T-helper 2 cell (primary cell): ENCODE measurements at places on chromosomes 7 and 10.

DNA sequence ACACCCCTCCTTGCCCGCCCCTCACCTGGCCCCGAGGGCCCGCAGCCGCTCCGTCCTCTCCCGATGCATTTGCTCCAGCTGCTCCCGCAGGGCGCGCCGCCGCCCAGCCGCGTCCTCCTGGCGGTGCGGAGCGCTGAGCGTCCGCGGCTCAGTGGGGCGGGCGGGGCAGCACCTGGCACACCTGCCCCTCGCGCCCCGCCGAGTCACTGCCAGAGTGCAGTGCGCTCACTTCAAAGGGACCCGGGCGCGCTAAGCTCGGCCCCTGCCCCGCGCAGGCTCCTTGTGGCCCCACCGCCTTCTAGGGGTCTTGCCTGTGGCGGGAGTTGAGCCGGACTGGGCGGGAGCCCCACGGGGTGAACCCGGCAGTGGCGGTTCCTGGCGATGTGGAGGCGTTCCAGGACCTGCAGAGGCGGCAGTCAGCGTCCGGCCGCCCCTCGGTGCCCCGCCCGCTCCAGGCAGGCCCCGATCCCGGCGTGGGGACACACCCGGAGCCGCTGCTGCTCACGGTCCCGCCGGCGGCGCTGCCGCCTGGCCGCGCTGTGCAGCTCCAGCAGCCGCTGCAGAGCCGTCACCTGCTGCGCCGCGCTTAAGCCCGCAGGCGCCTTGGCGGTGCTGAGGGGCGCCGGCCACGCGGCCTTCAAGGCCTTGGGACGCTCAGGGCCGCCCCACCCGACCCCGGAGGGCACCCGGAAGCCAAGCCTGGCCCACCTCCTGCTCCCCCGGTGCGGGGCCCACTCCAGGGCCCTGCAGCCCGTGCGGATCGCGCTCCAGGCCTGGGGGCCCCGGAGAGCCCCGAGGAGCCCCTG is 6.7 kb downstream of the ATP6V1F start:
- no peak for DNase-seq

- DNase-seq, result no peak
Observed at GRCh38 chr10:96439725-96440124, 74.0 kb downstream of the TLL2 start.

- no peak for DNase-seq
Observed at GRCh38 chr7:86469680-86470295, 173.9 kb upstream of the GRM3 start.

DNA sequence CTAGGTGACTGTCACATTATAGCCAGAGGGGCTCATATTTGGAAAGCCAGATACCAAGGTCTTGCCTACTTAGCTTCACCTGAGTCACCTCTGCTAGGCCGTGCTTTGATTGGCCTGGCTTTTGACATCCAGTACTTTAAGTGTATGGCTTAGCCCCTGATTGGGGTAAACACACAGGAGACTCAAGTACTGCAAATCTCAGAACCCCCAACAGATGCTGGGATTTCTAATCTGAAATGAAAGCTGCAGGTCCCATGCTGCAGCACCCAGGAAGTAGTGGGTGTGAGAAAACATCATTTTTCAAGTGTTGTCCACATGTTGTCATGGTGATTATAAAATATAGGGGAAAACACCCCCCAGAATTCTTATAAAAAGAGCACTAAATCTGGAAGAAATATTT is 76.2 kb downstream of the WIPF3 start:
- DNase-seq, result no peak

- DNase-seq, result no peak
Observed at GRCh38 chr7:45187946-45188411, 30.4 kb downstream of the RAMP3 start.

- DNase-seq, result peak; percentile 70
Observed at GRCh38 chr7:1065585-1066241, 21.4 kb downstream of the GPR146 start.

DNA sequence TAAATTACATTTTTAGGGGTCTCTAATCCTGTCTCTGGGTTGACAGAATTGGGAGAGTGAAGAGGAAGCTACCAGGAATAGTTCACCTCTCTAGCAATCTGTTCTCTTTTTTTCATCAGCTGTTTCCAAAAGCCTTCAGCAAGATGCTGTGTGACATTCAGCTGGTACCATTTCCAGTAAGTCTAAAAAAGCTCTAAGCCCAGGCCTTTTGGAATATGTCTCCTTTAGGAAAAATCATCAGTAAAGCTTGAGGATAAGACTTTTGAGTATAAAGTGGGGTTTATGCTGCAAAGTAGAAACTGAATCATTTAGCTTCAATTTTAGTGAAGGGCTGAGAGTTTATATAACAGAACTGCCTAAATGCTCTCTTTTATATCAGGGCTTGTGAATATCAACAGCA is 81.5 kb downstream of the CCNY start:
- no peak for DNase-seq

GRCh38 chr10:97498841-97499560 is at the start of gene UBTD1:
Gene UBTD1, plus strand, starts transcription at chr10:97498924. Its CDS starts 280 bp downstream, at chr10:97499204.
- peak; percentile 20 for DNase-seq

DNA sequence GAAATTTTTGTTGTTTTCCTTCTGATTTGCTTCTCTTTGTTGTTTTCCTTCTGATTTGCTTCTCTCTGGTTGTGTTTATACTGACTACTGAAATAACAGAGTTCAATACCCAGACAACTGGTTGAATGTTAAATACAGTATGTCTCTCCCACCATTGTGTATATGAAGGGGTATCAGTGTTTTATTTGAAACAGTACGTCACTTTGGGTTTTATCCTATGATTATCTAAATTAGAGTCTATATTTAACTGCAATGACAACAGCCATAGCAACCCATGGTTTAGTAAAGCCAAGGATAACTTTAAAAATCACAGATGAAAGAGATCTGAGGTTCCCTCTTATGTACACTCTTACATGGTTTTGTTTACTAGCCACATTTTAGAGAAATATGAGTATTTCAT is 141.3 kb downstream of the GNAT3 start:
- no peak for DNase-seq

DNA sequence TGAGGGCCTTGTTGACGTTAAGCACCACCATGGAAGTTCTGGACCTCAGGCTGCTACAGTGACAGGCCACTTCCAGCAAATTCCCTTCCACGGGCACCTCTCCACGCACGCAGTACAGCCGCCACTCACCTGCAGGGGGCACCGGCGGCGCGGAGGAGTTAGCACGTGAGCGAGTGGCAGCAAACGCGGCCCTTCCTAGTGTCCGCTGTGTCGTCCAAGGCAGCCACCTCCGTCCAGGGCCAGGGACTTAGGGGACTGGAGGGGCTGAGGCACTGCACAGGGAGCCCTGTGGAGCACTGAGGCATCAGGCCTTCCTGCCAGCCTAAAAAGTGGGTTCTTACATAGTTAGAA is 164.4 kb downstream of the SVIL start:
- DNase-seq, result no peak

DNA sequence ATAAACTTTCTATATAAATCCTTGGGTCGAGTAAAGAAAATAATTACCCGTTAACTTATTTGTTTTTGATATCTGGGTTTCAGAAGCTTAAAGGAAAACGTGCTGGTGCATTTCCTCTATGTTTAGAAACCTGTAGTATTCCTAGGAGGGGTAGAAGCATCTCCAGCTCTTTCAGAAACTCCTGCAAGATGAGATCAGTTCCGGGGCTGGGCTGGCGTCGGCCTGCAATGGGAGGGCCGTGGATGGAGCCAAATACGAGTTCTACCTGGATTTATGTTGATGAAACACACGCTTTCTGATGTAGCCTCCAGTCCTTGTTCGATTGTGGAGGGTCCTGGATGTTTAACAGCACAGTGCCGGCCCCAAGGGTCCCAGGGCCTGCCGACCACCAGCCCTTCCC is 35.8 kb upstream of the DIP2C start:
- no peak for DNase-seq

DNA sequence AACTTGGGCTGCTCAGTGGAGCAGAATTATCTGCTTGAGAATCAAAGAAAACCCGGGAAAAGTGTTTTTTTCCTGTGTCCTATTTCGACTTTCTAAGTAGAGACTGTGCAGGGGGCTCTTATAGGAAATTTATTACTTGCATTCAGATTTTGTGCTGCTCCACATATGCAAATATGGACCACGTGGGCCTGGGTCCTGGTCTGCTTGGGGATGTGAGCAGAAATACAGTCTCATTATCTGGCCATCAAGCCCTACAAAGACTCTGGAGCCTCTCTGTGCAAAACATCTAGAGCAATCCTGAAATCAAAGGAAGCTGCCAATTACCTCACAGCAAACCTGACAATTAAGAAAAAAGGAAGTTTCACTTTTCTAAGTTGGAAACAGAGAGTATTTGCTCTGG is 216.9 kb downstream of the LRMDA start:
- DNase-seq, result no peak

DNA sequence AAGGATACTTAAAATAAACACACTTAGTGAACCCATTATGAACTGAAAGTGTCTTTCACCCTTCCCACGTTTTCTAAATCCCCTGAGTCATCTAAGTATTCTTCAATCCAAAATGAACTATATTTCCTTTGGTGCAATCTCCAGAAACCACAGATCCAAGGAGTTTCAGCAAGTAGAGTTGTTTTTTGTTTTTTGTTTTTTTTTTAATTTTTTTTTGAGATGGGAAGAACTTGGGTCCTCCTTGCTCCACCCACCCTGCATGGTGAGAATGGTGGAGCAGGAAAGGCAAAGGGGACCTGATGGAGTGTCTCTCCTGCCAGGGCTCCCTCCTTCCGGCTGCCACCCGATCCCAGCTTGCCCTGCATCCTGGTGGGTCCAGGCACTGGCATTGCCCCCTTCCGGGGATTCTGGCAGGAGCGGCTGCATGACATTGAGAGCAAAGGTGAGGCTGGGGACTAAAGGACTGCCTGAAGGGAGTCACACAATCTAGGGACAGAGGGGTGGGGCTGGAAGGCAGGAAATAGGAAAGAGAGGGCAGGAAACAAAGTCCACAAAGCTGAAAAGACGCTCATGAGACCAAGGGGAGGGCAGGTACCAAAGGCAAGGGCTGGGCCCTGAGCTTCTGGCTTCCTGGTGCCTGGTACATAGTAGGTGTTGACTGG is 12.1 kb downstream of the ATG9B start:
- no peak for DNase-seq

- no peak for DNase-seq
Observed at GRCh38 chr7:88589927-88590326, 169.6 kb upstream of the ZNF804B start.

DNA sequence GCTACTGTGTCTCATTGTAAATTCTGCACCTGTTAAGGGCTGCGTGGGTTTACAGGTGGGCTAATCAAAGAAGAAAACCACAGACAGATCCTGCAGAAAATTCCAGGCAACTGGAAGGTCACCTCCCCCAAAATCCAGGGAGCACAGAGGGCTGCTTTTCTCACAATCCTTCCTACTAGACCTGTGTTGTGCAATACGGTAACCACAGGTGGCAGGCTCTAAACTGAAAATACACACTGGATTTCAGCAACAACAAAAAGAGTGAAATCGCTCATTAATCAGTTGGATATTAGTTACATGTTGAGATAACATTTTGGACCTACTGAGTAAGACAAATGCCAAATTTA is 83.2 kb downstream of the SLC16A9 start:
- DNase-seq, result no peak

GRCh38 chr7:156000601-156001396 is 188.5 kb upstream of the SHH start:
- no peak for DNase-seq

DNA sequence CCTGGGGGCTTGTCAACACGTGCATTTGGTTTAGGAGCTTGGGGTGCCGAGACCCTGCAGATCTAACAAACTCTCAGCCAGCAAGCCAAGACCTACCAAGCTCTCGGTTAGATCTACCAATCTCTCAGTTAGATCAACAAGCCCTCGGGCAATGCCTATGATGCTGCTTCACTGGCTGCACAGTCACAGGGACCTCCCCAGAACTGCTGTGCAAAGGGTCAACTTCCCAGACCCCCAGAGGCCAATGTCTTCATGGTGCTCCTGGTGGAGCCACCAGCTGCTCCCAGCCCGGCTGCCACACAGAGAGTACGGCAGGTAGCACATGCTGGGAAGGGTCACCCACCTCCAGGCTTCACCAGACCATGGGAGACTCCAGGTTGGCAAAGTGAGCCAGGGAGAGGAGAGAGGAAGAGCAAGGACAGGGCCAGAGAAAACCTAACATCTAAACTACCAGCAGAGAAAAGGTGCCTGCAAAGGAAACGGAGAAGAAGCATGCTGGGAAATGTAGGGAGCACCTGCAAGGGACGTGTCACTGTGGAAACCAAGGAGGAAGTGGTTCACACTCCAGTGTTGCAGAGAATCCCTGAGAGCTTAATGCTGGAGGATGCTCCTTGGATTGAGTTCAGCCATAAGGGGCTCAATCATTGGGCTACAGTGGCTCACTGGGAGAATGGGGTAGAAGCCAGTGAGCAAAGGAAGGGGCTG is 51.5 kb upstream of the GDF10 start:
- DNase-seq, result no peak

DNA sequence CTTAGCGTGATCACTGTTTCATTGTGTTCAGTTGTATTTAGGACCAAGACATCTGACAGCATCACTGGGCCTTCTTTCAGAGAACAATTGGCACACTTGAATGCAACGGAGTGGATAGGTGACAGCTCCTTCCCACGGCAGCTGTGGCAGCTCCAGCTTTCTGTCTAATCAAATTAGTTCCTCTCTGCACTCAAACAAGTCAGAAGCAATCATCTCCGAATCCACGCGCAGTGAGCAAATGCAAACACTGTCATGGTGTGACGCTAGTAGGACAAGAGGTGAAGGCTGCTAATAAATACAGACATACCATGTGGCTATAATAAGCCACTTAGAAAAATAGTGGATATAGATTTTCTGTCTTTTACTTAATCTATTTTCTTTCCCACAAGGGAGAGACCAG is 542.4 kb downstream of the ACTR3B start:
- DNase-seq, result no peak

DNA sequence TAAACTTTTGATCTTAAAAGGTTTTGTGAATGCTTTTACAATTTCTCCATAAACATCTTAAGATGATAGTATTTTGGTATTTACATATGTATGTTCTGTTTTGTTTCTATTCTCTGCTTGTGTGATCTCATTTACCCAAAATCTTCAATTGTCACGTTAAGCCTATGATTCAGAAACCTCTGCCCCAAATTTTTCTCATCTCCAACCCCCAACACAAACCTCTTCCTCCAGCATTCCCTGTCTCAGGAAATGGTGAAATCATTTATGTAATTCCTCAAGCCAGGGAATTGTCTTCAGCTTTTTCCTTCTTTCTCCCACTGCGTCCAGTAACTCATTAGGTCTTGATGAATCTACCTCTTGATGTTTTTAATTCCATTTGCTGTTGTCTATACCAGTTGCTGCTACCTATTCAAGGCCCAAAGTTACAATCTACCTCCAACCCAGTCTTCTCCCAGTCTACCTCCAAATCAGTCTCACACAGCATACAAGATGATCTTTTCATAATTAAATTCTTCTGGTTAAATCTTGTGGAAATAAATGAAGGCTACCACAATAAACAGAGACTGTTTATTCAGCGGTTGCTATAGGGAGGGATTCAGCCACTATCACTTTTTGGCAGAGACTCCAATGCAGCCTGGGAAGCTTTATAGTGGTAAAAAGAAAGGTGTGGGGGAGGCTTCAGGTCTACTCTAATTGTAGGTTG is 5.8 kb downstream of the CFAP69 start:
- no peak for DNase-seq

- DNase-seq, result no peak
Observed at GRCh38 chr7:70380421-70381015, 751.4 kb upstream of the GALNT17 start.
